CD4-positive, CD25-positive, alpha-beta regulatory T cell (primary cell): ENCODE measurements at places on chromosomes 12 and 14. TPM values are rescaled to one million over a fixed set of nuclear protein-coding genes. Genes with fewer than 3 reads are reported as not detected.

The OR9K2 gene
- not detected for total RNA-seq

The ACTN1 gene
- total RNA-seq, result 47.5 TPM

The NABP2 gene
- 16.9 TPM for total RNA-seq

The CCDC184 gene
- 1.6 TPM for total RNA-seq

The LMO3 gene
- not detected for total RNA-seq
